Peyer's patch (tissue), 4 donors: ENCODE measurements at places on chromosomes 16 and 17. TPM values are rescaled to one million over a fixed set of nuclear protein-coding genes. Genes with fewer than 3 reads are reported as not detected.

GRCh38 chr16:57629516-57630406, 1.3 kb downstream of the ADGRG1 start:
- no peak for DNase-seq

- DNase-seq = no peak
Observed at GRCh38 chr16:82699711-82700495, 73.1 kb downstream of the CDH13 start.

DNA sequence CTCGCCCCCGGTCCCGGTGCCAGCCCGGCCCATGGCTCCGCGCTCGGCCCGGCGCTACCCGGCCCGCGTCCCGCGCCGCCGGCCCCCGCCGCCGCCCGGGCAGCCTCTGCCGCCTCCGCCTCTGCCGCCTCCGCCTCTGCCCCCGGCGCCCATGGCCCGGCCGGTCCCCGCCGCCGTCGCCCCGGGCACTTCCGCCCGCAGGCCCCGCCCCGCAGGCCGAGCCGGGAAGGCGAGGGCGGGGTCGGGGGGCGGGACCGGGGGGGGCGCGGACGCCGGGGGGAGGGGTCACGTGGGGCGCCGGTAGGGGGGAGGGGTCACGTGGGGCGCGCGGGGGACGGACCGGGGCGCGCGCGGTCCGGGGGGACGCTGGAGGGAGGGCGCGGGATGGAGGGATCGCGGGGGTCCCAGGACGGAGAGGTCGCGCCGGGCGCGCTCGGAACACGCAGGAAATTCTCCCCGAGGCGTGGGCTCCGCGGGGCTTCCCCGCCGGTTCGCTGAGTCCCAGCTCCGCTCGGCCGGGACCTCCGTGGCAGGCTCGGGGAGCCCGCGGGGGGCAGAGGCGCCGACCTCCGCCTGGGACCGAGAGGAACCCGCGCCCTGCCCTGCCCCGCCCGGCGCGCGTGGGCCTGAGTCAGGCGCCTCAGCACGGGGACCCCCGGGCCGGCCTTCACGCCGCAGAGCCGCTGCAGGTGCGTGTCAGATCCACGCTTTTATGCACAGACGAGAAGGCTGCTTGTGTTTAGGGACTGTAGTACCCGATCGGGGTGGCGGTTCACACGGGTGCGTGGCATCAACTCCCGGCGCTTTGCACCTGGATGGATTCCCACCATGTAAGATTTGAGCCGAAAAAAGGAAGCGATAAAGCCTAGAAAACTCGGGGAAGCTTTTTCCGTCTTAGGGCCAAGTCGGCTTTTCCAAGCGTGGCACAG, at the start of gene PGAP6:
TSS of gene PGAP6 (minus strand) at position 190 of the 929 bp plus-strand sequence. CDS start at position 33, 157 bp downstream.
- peak; percentile 83 for DNase-seq

DNA sequence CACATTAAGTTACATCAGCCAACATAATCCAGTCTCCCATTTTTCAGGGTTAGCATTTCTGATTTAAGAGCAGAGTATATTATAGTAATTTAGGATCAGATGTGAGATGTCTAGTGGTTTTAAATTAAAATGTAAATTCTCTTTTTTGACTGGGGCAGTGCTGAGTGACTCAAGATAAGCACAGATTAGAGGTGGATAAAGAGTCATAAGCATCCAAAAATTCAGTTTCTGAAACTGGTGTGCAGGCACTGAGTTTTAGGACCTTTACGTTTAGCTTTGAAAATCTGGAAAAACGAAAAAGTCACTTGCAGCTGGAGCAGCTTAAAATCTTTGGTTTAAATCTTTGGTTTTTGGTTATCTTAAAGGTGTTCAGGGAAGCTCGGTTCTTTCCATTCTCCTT, 190.7 kb downstream of the FTO start:
- DNase-seq = no peak

DNA sequence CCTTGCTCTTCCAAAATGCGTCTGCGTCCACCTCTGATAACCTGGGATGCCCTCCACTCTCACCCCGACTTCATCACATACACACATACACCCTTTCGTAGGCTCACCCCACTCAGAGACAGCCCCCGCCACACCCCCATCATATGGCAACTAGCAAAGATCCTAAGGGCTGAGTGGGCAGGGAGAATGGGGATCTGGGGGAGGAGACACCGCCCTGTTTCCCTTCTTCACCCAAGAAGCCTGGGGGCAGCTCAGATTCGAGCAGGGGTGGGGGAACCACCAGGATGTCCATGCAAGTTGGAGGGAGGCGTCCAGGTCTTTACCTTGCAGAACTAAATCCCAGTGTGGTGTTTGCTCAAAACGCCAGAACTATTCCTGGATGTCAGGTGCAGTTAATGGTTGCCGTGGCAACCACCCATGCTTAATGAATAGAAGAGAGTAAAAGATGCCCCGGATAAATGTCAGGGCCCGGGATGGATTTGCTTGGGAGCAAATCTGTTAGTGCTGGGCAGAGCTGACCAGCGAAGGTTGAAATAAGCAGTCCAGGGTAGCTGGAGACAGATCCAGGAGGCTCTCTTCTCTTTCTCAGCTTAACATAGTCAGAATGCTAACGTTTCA, 72.8 kb downstream of the CACNG3 start:
- DNase-seq = no peak

DNA sequence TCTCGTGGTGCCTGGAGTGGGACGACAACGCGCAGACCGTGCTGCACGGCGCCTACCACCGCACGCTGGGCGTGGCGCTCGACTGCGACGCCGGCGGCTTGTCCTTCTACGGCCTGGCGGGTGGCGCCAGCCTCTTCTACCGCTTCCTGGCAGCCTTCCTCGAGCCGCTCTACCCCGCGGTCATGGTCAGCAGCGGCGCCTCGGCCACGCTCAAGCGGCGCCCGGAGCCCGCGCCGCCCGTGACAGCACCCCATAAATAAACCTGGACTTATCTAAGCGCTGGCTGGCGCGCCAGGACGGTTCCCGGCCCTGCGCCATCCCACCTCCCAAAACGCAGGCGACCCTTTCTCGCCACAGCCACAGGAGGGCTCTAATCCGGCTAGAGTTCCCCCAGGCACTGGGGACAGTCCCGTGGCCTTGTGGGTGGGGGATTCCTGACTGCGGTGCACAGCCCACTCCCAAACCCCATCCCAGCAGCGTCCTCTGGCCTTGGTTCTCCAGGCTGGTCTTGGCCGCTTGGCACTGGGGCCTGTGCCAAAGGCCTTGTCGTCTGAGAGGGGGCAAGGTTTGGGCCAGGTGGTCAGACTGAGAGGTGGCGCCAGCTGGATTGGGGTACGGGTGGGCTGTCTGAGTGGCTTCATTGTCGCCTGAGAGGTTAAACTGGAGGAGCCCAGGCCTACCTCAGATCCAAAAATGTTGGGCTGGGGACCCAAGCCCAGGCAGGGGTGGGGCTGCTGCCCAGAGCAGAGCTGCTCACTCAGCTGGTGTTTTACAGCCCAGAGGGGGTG, 10.1 kb upstream of the SLC16A5 start:
- DNase-seq = peak; percentile 54

- DNase-seq = no peak
Observed at GRCh38 chr16:75376475-75377161, 56.7 kb downstream of the CFDP1 start.

ZNF205 gene
- 5.0 TPM for total RNA-seq

LITAFD gene
- not detected for total RNA-seq

DNA sequence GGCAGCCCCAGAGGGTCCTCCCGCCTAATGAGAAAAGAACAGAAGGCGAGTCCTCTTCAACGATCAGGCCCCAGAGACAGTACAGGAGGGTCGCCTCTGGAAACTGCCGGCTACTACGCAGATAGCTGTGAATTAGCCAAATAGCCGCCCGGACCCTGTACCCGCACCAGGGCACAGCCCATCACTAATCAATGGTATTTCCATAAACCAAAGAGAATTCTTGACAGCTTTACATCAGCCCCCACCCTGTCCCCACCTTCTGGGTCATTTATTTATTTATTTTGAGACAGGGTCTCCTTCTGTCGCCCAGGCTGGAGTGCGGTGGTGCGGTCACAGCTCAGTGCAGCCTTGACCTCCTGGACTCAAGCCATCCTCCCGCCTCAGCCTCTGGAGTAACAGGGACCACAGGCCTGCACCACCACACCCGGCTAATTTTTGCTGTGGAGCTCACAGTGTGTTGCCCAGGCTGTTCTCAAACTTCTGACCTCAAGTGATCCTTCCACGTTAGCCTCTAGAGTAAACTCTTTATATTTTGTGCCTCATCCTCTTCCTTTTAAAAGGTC, 805 bp upstream of the CLCN7 start:
- DNase-seq = no peak

GRCh38 chr17:9904277-9905077, 594 bp downstream of the RCVRN start:
- DNase-seq = no peak

FBXO39 gene
- total RNA-seq = not detected

KRTAP4-9 gene
- not detected for total RNA-seq

DNA sequence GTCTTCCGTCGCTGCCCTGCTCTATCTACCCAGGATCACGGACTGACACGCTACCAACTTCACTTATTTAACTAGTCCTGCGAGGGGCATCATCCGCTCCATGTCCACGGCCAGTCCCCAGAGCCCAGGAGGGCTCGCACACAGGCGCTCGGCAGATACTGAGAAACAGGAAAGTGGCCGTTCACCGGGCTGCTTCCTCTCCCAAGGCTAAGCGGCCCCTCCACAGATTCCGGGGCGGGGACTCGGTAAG, 388 bp downstream of the OXLD1 start:
- DNase-seq = peak; percentile 54

AP1G1 gene
- total RNA-seq = 113 TPM

DNA sequence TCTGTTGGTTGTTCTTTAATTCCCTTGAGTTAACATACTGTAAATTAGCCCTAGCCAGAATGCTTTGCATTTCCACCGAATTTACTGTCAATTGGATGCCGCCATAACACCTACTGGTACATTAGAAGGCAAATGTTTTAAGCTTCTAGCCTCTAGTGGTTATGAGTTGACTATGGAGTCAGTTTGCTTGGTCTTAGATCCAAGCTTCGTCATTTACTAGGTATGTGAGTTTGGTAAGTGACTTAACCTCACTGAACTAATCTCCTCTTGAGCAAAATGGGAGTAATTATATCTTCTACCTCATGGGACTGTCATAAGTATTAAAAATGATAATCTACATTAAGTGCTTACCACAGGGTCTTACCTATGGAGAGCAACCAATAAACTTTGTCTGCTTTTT, 20.4 kb upstream of the CDH11 start:
- DNase-seq = no peak

TRIM72 gene
- not detected for total RNA-seq

GRCh38 chr16:72814226-72814625, 233.7 kb downstream of the ZFHX3 start:
- DNase-seq = no peak

CHST4 gene
- total RNA-seq = not detected

DNA sequence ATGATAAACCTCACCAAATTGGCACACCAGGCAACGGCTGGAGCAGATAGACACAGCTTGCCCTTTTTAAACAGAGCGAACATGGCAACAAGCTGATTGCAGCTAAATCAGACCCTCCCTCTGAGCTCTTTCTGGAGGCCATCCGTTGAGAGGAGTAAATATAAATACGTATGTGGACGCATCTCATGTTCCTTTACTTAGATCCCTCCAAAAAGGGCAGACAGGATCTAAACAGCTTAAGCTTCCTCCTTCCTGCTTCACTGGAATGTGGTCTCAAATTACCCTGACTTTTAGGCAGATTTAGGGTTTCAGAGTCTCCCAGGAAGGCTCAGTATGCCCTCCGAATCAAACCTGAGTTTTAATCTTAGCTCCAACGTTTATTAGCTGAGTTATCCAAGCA, 204.7 kb upstream of the GOT2 start:
- no peak for DNase-seq
